Stimulated activated CD8-positive, alpha-beta memory T cell treated with anti-CD3 and anti-CD28 coated beads, Interleukin-4, amount 100 ng/mL, for 1 hour (primary cell): ENCODE measurements at places on chromosomes 3 and 15.

DNA sequence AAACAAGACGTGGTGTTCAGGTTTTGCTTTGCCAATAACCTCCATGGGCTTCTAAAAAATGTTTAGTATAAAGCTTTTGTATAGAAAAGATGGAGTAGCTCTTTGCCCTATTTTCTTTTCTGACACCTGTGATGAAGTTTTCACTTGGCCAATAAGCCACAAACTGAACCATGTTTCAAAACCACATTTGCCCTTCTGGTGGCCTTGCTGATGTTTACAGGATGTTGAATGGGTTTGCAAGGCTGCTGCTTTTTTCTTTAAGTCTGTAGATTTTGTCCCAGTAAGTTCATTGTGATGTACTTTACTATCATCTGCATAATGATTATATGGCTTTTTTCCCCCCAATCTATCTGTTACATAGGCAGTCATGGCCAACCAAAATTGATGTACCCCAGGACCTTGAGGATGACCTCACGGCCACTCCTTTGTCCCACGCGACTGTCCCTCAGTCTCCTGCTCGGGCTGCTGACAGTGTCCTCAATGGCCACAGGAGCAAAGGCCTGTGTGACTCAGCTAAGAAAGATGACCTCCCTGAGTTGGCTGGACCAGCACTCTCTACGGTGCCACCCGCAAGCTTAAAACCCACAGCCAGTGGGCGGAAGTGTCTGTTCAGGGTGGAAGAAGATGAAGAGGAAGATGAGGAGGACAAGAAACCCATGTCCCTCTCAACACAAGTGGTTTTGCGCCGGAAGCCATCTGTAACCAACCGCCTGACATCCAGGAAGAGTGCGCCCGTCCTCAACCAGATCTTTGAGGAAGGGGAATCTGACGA, 60.8 kb downstream of the SNRK start:
- peak; percentile 15 for DNase-seq

- DNase-seq, result no peak
Measured at GRCh38 chr15:85458764-85459163, 78.4 kb downstream of the AKAP13 start.

- DNase-seq, result no peak
Measured at GRCh38 chr15:86016750-86017149, 62.9 kb upstream of the AGBL1 start.

- DNase-seq, result no peak
Measured at GRCh38 chr15:81560405-81560804, 186.4 kb upstream of the TMC3 start.

DNA sequence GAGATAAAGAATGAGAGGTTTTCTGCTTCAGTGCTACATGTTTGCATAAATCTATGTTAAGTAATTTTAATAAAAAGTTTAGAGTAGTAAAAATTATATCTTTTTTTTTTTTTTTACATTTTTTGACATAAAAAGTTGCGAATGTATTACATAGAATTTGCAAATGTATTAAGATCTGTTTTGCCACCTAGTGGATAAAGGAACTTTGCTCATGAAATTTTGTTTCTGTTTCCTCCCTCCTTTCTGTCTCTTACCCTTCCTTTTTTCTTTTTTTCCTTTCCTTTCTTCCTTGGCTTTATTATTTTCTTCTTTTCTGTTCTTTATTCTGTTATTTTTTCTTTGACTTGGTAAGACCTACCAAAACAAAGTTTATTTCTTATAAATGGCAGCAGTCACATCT, 58.5 kb upstream of the UTS2B start:
- DNase-seq, result no peak
